ENCODE measurements at places on chromosomes 12 and 14.
A peak's percentile ranks its signal among the peaks of the same experiment; 100 is the strongest.

- peaks cover 9% of the 10 kb centered on the region for H3K4me1 ChIP-seq
- H3K27ac ChIP-seq = no peak overlapping the region
- H3K36me3 ChIP-seq = peaks cover 37% of the 10 kb centered on the region
- no peaks in the 10 kb centered on the region for H3K27me3 ChIP-seq
- H3K4me3 ChIP-seq = no peak overlapping the region
Observed at GRCh38 chr14:91308337-91308736, 63.8 kb upstream of the GPR68 start.

DNA sequence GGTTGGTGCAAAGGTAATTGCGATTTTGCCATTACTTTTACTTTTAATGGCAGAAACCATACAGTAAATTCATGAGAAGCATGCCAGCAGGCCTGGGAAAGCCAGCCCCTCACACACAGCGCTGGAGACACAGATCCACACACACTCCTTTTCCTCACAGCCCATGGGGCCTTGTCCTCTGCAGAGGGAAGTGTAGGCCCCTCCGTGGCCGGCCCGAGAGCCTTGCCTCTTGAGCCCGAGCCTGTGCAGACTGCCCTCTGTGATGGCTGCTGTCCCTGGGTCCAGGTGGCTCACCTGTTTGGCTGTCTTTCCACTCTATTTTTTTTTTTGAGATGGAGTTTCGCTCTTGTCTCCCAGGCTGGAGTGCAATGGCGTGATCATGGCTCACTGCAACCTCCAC, 39.3 kb downstream of the XRCC3 start:
- H3K27me3 ChIP-seq = no peaks in the 10 kb centered on the region
- H3K36me3 ChIP-seq = peaks cover 85% of the 10 kb centered on the region
- no peak overlapping the region for H3K4me3 ChIP-seq
- no peak for DNase-seq

GRCh38 chr12:46934374-46935111, 108.7 kb upstream of the SLC38A4 start:
- no peaks in the 10 kb centered on the region for H3K27me3 ChIP-seq
- DNase-seq = no peak
- H3K4me1 ChIP-seq = peaks cover 20% of the 10 kb centered on the region
- H3K4me3 ChIP-seq = no peak overlapping the region
- H3K36me3 ChIP-seq = no peaks in the 10 kb centered on the region

DNA sequence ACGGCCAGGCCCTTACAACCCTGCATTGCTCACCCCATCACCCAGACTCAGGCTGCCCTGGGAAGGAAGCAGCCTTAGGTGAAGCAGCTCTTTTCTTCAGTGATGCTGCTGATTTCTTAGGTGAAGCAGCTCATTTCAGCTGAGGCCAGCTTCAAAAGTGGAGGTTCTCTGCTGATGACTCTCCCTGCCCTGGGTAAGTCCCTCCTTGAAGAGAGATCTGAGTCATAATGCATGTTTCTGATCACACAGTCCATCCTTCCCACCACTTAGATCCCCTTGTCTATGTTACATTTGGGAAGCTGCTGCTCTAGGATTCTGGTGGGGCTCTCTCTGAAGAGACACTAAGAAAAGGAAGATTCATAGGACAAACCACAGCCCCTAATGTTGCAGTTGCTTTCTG, 17.2 kb upstream of the ZNF140 start:
- H3K27ac ChIP-seq = no peak overlapping the region
- peak overlapping the region; percentile 7 for H3K4me3 ChIP-seq
- H3K27me3 ChIP-seq = no peaks in the 10 kb centered on the region
- H3K4me1 ChIP-seq = no peaks in the 10 kb centered on the region

GRCh38 chr12:124869059-124869665, 5.5 kb upstream of the SCARB1 start:
- no peaks in the 10 kb centered on the region for H3K36me3 ChIP-seq
- H3K27ac ChIP-seq = peak overlapping the region; percentile 19
- DNase-seq = no peak
- no peaks in the 10 kb centered on the region for H3K27me3 ChIP-seq
- H3K4me3 ChIP-seq = peak overlapping the region; percentile 10

GRCh38 chr12:80838708-80839107, 99.0 kb downstream of the LIN7A start:
- DNase-seq = no peak
- H3K4me3 ChIP-seq = no peak overlapping the region
- H3K27me3 ChIP-seq = no peaks in the 10 kb centered on the region
- H3K4me1 ChIP-seq = no peaks in the 10 kb centered on the region

- H3K4me3 ChIP-seq = no peak overlapping the region
- no peak overlapping the region for H3K27ac ChIP-seq
- no peaks in the 10 kb centered on the region for H3K36me3 ChIP-seq
Observed at GRCh38 chr14:37246427-37246829, 48.7 kb downstream of the MIPOL1 start.

DNA sequence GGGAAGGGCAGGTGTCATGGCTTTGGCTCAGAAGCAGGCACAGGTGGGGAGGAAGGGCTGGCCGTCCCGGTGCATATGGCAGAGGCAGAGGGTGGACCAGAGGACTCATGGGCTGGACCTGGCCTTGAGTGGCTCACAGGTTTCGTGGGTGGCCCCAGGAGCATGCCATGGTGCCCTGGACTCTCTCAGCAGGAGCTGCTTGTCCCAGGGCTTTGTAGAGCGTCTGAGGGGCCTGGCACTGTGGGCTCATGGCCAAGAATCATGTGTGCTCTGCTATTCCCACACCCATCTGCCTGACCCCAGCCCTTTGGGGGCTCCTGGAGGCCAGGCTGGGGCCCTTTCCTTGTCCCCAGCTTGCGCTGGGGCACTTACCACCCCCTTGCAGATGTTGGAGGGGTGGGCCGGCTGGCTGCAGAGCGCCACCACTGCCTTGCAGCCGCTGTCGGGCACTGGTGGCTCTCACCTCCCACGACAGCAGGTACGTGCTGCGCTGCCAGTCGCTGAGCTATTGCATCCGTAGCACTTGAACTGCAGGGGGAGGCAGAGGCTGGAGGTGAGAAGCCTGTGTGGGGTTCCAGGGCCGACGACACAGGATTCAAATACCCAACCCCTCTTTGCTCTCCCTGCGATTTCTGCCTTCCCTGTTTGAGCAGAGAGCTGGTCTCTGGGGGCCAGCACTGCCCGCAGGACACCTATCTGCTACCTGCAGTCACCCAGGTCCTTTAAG, 187.4 kb upstream of the PRMT8 start:
- H3K4me1 ChIP-seq = peaks cover 6% of the 10 kb centered on the region
- no peaks in the 10 kb centered on the region for H3K27me3 ChIP-seq
- no peak overlapping the region for H3K4me3 ChIP-seq
- no peaks in the 10 kb centered on the region for H3K36me3 ChIP-seq
- no peak overlapping the region for H3K27ac ChIP-seq
- DNase-seq = no peak

DNA sequence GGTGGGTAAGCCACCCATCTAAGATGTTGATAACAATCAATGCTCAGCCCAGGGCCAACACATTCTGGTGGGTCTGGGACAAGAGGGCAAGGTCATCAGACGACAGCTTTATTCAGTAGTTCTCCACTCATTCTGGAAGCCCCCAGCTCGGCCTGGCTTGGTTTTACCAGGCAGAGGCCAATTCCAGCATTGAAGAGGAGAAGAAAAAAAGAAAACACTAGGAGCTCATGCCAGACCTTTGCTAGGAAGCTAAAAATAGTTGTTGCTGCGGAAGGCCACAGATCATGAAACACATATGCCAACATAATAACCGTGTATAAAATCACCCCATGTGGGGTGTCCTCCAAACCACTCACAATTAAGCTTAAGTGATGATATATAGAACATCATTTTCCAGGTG, 44.4 kb downstream of the CCDC60 start:
- no peak overlapping the region for H3K4me3 ChIP-seq
- H3K27me3 ChIP-seq = no peaks in the 10 kb centered on the region
- H3K4me1 ChIP-seq = no peaks in the 10 kb centered on the region
- H3K36me3 ChIP-seq = no peaks in the 10 kb centered on the region

- H3K27me3 ChIP-seq = no peaks in the 10 kb centered on the region
- H3K4me1 ChIP-seq = no peaks in the 10 kb centered on the region
- DNase-seq = no peak
- H3K36me3 ChIP-seq = no peaks in the 10 kb centered on the region
- no peak overlapping the region for H3K27ac ChIP-seq
- H3K4me3 ChIP-seq = no peak overlapping the region
Observed at GRCh38 chr12:56425193-56425592, 24.0 kb downstream of the TIMELESS start.

- H3K36me3 ChIP-seq = no peaks in the 10 kb centered on the region
- no peak for DNase-seq
- H3K27ac ChIP-seq = no peak overlapping the region
- no peaks in the 10 kb centered on the region for H3K27me3 ChIP-seq
- no peaks in the 10 kb centered on the region for H3K4me1 ChIP-seq
Observed at GRCh38 chr14:57981817-57982560, 116.1 kb upstream of the SLC35F4 start.

DNA sequence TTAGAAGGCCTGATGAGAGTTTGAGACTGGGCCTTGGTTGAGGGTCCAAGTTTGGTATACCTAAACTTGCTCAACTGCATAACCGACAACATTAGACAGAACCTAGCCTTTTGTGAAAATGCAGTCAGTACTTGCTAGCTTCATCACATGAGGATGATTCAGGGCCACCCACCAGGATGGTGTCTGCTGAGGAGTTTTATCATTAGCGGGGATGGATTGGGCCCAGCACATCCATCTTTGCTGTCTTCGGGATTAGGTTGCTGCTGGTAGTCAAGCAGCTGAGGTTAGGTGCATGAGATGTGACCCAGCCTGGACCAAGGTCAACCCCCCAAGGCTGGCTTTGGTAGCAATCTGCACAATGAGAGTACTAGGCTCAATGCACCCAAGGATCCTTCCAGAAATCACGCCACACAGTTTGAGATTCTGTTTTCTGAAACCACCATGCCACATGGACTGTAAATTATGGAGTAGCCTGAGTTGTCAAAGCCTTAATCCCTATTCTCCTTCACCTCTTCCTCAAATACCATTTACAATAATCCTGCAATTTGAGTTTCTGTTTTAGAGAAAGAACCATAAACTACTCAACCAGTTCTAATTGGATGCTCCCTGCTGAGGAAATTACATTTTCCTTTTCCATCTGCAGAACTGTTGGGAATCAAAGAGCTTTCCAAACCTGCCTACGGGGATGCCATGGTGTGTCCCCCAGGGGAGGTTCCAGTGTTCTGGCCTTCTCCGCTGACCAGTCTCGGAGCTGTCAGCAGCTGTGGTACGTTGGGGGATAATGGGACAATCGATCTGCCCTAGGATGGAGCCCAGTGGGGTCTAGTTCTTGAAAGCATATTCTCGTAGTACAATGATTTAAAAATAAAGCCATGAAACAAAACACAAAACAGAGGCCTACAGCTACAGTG, 61.7 kb downstream of the DGLUCY start:
- H3K36me3 ChIP-seq = peaks cover 24% of the 10 kb centered on the region
- no peaks in the 10 kb centered on the region for H3K27me3 ChIP-seq
- no peak for DNase-seq
- no peak overlapping the region for H3K4me3 ChIP-seq
- no peak overlapping the region for H3K27ac ChIP-seq

- no peak overlapping the region for H3K4me3 ChIP-seq
- H3K27ac ChIP-seq = no peak overlapping the region
- no peaks in the 10 kb centered on the region for H3K27me3 ChIP-seq
- H3K4me1 ChIP-seq = no peaks in the 10 kb centered on the region
Observed at GRCh38 chr14:57259672-57260071, 9.0 kb downstream of the EXOC5 start.

GRCh38 chr12:112124918-112125249, 476 bp upstream of the TRAFD1 start:
- H3K4me1 ChIP-seq = peaks cover 81% of the 10 kb centered on the region
- H3K4me3 ChIP-seq = peak overlapping the region; percentile 68

- H3K4me3 ChIP-seq = no peak overlapping the region
- no peak for DNase-seq
- no peaks in the 10 kb centered on the region for H3K36me3 ChIP-seq
- no peaks in the 10 kb centered on the region for H3K4me1 ChIP-seq
- H3K27ac ChIP-seq = no peak overlapping the region
Observed at GRCh38 chr14:66129224-66129623, 356.9 kb upstream of the CCDC196 start.

GRCh38 chr14:104515811-104516780, 63.5 kb upstream of the C14orf180 start:
- H3K4me3 ChIP-seq = no peak overlapping the region
- no peak overlapping the region for H3K27ac ChIP-seq
- no peaks in the 10 kb centered on the region for H3K27me3 ChIP-seq
- H3K4me1 ChIP-seq = no peaks in the 10 kb centered on the region
- H3K36me3 ChIP-seq = no peaks in the 10 kb centered on the region
- no peak for DNase-seq

- peaks cover 6% of the 10 kb centered on the region for H3K4me1 ChIP-seq
- H3K27ac ChIP-seq = no peak overlapping the region
- no peak for DNase-seq
- no peaks in the 10 kb centered on the region for H3K27me3 ChIP-seq
- H3K36me3 ChIP-seq = no peaks in the 10 kb centered on the region
- H3K4me3 ChIP-seq = no peak overlapping the region
Observed at GRCh38 chr12:104507672-104508071, 50.9 kb downstream of the CHST11 start.

- no peaks in the 10 kb centered on the region for H3K27me3 ChIP-seq
- no peak overlapping the region for H3K27ac ChIP-seq
- no peak for DNase-seq
- H3K4me3 ChIP-seq = no peak overlapping the region
- no peaks in the 10 kb centered on the region for H3K36me3 ChIP-seq
- no peaks in the 10 kb centered on the region for H3K4me1 ChIP-seq
Observed at GRCh38 chr14:62546862-62547474, 498.3 kb downstream of the KCNH5 start.

DNA sequence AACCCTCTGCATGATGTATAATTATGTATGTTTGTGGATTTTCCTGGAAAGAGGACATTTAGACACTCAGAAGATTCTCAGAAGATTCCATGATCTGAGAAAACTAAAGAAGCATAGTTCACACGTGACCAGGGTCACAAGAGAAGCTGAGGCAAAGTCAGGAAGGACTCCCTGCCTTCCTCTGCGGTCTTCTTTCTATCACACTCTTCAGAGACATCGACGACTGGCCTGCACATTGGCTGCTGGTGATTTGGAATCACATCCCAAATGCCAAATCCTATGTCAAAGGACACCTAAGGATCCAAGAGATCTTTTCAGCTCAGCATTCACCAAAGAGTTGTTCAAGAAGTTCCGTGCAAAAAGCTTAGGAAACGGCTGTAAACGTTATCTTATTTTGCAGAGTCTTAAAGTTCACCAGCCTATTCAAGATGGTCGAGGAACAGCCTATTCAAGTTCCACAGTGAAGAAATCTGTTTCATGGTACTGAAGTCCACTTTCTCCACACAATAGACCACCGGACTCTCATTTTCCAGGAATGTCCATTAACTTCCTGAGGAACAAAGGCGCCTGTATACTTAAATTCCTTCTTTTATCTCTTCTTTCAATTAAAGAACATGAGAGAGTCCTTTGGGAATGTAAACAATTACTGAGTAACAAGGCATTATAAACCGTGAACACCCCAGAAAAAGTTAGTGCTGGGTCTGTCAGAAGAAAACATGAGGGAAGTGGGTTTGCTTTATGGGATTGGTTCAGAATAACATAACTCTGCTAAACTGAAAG, 42.1 kb downstream of the IGF1 start:
- H3K27me3 ChIP-seq = no peaks in the 10 kb centered on the region
- H3K36me3 ChIP-seq = no peaks in the 10 kb centered on the region
- no peak for DNase-seq
- no peak overlapping the region for H3K4me3 ChIP-seq
- no peak overlapping the region for H3K27ac ChIP-seq

All from esophagus squamous epithelium (tissue), 5 donors.